Activated CD4-positive, alpha-beta T cell treated with anti-CD3 and anti-CD28 coated beads for 1 hour (primary cell): ENCODE measurements at places on chromosomes 11 and 22.

DNA sequence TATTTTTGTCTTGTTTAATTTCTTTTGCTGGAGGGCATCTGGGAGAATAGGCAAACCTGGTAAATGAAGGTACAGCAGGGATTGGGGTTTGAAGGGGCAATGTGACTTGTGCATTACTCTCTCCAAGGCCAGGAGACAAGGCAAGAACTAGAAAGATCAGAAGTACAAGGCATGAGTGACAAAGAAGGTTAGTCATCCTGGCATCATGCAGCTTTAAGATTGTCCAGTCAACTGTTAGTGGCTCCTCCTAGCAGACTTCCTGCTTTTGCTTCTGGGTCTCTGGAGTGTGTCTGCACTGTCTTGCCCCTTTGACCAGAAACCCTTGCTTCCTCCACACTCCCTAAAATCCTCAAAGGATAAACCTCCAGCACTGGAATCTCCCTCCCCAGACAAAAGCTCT, 27.2 kb upstream of the GLYATL1 start:
- no peak for DNase-seq

DNA sequence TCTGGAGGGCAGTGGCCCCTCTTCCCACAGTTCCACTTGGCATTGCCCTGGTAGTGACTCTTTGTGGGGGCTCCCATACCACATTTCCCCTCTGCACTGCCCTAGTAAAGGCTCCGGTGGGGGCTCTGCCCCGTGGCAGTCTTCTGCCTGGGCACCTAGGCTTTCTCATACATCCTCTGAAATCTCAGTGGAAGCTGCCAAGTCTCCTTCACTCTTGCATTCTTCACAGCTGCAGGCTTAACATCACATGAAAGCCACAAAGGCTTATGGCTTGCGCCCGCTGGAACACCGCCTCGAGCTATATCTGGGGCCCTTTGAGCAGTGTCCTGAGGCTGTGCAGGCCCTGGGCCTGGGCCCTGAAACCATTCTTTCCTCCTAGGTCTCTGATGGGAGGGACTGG, 25.3 kb downstream of the PLEKHB1 start:
- no peak for DNase-seq

DNA sequence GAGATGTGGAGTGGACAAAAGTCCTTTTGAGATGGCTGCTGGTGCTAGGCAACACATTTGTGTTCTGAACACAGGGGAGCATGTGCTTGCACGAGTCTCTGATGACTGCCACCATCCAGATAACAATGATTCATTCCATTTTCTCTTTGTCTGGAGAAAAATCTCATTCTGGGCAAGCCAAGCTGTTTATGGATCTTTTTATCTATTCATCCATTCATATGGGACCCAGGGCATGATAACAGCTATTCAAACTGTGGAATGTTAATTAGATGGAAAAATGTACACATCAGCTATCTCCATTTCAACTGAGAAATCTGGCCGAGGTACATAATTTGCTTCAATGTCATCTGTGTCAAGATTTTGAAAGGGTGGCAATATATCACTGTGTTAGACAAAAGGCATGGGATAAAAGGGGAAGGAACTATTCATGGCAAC, 117.5 kb upstream of the ZBED5 start:
- no peak for DNase-seq

DNA sequence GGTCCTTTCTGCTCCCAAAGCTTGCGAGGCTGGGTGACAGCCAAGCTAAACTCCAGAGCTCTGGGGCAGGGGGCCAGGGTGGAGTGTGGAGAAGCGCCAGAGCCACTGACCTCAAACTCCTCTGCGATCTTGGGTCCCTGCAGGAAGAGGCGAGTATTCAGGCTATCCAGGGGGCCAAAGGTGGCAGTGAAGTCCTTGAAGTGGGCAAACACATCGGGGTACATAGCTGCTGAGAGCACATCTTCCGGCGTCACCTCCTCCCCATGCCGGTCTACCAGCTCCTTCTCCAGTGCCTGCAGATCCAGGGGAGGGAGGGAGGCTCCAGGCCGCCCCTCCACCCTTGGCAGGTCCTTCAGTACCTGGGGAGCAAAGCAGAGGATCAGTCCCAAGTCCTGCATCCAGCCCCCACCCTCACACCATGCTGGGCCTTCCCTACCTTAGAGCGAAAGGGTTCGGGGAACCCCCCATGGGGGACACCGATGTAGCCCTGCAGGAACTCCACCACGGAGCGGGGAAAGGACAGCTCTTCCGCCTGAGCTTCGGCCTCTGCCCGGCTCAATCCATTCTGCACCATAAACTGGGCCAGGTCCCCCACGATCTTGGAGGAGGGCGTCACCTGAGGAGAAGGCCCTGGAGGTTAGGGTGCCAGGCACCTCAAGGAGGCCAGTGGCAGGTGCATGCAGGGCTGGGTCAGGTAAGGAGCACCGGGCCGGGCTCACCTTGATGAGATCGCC, 6.4 kb downstream of the RCE1 start:
- no peak for DNase-seq

GRCh38 chr11:84292955-84293354, 1006.8 kb upstream of the CCDC90B start:
- DNase-seq, result no peak
